Stimulated activated memory B cell treated with anti-CD40 and anti-IgM and Interleukin-4, amounts not matched to agents 10 μg/mL and 1 μg/mL and 100 μg/mL, for 72 hours (primary cell): ENCODE measurements at places on chromosomes 2 and 18.
A peak's percentile ranks its signal among the peaks of the same experiment; 100 is the strongest.

DNA sequence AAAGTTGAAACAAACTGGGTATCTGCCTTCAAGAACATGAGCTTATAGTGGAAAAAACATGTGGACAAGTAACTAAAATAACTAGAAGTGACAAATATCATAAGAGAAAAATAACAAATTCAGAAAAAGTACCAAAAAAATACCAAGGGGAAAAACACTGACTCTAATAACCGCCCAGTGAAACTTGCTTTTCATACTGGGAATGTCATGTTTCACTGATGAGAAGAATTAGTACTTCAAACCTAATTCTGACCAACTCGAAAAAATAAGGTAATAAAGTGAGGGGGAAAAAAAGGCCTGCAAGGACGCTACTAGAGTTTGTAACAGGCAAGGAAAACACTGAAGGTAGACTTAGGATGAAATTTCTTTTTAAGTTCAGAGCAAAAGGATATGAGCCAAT is 83.6 kb downstream of the RTTN start:
- ATAC-seq, result no peak

DNA sequence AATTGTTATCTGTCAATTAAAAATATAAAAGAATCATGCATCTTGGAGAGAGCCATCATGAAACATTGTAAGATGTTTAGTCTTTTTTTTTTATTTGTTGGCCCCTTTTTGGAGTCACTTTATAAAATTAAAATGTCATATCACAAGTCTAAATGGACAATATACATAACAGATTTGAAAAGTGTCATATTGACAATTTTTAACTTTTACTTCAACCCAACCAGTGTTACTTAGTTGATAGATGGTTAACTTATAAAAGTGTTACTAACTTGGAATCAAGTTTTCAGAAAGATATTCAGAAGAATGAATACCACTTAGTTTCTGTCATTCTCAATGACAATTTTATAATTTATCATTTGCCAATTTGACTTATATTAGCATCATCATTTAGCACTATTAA is 218.3 kb downstream of the OTX1 start:
- ATAC-seq, result no peak

DNA sequence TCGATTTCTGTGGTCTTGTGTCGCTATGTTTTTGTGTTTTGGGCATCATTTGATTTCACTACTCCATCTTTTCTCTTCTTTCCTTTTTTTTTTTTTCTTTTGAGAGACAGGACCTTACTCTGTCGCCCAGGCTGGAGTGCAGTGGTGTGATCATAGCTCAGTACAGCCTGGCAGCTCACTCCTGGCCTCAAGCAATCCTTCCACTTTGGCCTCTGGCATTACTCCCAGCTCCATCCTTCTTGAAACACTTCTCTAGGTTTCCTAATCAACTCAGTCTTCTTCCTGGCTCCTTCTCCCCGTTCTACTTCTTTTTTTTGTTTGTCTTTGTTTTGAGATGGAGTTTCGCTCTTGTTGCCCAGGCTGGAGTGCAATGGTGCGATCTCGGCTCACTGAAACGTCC is 26.5 kb downstream of the TCF23 start:
- no peak for ATAC-seq

DNA sequence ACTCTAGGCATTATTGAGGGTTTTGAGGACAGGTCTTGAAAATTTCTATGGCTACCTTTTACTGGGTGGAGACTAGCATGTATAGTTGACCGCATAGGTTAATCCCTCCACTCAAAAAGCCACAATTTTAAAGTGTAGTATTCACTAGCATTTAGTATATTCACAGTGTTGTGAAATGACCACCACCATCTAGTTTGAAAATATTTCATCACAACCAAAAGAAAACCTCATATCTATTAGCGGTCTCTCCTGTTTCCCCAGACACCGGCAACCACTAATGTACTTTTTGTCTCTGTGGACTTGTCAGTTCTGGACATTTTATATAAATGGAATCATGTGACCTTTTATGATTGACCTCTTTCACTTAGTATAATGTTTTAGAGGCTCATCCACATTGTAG is 53.9 kb downstream of the MSH2 start:
- ATAC-seq, result no peak

- peak; percentile 81 for ATAC-seq
Observed at GRCh38 chr2:157751462-157752058, 122.9 kb upstream of the ACVR1C start.

GRCh38 chr2:74821177-74822126 is 12.5 kb upstream of the HK2 start:
- ATAC-seq, result no peak

DNA sequence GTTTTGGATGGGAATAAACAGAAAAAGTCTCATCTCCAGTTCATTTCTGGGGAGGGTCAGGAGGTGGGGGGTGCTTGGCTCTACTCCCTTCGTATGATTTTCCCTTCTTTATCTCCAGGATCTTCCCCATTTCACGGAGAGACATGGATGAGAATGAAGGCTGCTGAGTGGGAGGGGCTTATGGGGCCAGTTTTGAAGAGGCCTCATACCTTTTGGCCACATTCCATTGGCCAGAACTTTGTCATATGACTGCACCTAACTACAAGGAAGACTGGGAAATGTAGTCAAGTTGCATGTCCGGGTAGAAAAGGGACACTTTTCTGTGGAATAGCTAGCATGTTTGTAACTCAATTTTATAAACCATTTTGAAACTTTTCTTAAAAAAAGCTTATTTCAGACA is 117.6 kb downstream of the NEDD4L start:
- no peak for ATAC-seq

DNA sequence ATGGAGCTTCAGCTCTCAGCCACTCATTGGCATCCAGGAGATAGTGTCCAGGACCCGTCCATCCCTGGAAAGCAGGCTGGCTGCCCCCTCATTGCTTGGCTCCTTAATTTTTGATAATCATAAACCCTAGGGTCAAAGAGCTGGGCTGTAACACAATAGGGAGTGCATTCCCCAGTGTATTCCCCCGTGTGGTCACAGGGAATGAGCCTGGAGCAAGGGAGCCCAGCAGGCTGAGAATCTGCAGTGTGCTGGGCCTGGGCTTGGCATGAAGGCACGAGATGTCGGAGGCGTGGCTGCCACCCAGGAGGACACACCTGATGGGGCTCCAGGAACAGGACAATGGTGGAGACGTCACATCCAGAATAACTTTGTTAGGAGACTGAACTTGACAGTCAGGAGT is 18.7 kb downstream of the TPRKB start:
- ATAC-seq, result no peak

DNA sequence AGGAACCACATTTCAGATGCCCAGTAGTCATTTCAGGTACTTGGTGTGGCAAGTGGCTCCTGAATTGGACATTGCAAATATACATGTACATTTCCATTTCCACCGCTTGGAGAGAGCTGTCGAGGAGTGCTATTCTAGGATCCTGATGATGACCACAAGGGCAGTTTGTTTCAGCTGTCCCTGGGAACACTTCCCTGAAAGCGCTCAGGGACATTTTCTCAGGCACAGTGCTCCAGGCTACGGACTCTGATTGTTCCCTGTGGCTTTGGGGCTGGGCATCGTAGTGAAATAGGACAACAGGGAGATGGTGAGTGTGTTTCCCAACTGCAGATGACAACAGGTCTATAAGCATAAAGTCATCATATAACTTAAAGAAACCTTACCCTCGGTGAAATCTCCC is 3.1 kb downstream of the DBI start:
- ATAC-seq, result no peak

DNA sequence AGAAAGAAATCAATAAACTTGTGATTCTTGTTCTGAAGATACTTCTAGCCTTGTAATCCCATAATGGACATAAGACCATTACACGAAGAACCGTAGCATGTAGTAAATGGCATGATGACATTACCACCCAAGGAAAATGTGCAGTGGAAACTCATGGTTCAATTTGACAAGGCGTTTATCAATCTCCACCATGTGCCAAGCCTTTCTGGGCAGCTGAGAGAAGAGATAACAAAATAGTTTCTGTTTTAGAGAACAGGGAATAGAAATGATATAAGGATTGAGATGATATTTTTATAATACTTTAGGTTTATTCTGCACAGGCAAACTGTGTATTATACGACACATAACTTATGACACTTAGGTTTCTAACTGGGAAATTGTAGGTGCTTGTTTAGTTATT is 19.2 kb downstream of the ABI2 start:
- ATAC-seq, result no peak

GRCh38 chr2:128607911-128608506 is 289.3 kb upstream of the HS6ST1 start:
- no peak for ATAC-seq

DNA sequence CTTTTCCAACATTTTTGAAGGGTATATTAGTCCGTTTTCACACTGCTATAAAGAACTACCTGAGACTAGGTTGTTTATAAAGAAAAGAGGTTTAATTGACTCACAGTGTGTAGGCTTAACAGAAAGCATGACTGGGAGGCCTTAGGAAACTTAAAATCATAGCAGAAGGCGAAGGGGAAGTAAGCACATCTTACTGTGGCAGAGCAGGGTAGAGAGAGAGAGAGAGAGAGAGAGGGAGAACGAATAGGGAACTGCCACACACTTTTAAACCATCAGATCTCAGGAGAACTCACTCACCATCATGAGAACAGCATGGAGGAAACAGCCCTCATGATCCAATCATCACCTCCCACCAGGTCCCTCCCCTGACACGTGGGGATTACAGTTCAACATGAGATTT is 420.3 kb downstream of the SOCS6 start:
- no peak for ATAC-seq

DNA sequence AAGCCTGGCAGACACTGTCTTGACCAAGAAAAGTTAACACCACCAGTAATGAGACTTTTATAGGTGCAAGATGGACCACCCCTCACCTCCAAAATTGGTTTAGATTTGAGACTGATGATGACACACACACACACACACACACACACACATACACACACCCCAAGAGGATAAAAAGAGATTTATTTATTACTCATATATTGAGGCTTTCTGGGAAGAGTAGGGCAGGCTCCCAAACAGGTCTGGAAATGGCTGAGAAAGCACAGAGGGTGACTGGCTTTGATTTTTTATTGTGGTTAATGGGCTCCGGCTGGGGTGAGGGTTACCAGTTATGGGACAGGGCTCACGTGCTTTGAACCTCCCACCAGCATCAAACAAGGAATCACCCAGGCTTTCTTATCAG is 54.2 kb upstream of the ADAM23 start:
- peak; percentile 31 for ATAC-seq

DNA sequence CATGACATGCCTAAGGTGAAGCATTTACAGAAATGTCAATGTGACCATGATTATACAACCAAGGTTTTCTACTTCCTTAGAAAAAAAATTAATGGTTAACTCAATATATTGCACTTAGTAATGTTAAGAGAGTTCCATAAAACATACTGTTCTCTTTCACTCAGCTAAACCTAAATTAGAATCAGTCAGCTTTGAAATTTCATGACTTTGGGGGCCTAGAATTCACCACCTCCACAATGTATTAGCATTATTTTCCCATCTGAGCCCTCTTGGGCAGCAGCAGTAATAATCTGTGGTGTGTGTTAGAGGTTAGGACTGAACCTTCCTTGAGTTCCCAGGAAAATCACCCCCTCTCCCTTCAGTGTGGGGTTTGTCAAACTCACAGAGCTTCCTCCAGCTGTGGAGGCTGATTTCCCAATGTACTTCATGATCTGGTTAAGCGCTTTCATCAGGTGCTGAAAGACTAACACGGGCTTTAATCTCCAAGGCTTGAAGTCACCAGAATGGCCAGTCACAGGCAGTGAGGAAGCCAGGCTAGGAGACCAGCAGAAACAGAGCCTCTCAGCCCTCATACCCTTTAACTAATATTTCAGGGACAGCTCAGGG is 7.1 kb upstream of the UPP2 start:
- no peak for ATAC-seq

GRCh38 chr2:216109962-216110614 is 940 bp downstream of the XRCC5 start:
- no peak for ATAC-seq

DNA sequence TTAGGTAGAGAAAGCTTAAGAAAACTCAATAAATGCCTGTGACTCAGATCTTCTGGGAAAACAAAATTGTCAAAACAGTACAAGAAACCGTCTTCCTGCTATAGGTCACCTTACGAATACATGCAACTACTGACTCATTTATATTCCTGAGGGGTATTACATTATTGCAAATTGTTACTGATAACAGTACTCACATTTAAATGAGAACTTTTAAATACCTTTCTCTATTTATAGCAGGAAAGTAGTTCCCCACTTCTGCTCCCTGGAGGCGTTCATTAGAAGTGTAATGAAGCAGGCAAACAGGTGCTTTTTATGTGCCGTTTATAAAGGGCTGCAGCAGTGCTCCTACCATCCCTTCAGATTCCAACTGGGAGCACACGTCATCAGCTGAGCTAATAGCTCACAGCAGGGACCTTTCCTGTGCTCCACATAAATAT is 65.1 kb upstream of the RPRM start:
- peak; percentile 79 for ATAC-seq

DNA sequence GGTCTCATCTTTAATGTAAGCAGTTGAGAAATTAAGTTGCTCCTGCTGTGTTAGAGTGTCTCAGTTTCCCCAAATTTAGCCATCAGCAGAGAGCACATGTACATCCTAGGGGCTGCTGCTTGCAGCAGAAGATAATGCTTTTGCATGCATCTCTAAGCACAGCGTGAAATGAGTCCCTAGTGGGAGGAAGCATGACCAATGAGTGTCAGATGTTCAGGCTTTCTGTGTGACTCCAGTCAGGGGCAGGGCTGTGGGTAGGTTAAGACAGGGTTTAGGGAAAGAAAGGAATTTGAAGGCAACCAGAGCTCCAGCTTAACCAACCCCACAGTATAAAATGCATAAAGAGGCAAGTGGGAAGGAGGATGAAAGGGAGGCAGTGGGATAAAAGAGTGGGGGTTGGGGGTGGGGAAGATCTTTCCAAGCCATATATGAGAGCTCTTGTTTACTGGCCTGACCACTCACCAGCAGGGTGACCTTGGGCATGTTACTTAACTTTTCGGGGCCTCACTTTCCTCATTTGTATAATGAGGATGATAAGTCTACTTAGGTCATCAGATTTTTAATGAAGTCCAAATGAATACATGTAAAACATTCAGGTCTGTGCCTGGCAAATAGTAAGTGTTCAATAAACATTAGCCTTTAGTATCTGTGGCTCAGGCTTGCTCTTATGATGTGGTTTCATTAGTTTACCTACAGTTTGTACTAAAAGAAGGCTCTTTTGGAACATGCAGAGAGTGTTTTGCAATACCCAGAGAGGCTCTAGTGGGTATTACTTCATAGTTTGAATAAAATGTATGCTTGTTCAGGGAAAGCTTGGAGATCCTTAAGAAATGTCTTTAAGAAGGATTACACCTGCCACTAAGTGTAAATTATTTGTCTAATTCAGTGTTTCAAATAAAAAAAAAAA is 42.7 kb upstream of the PELI1 start:
- peak; percentile 31 for ATAC-seq
